ENCODE measurements at places on chromosomes 16 and 17. TPM values are rescaled to one million over a fixed set of nuclear protein-coding genes. Genes with fewer than 3 reads are reported as not detected.
A peak's percentile ranks its signal among the peaks of the same experiment; 100 is the strongest.

GRCh38 chr17:27533874-27534815, 77.9 kb downstream of the KSR1 start:
- DNase-seq: no peak

Gene ATP2C2
- not detected for total RNA-seq

Gene SEPTIN12
- not detected for total RNA-seq

- no peak for DNase-seq
These were observed 22.6 kb downstream of the COG1 start for GRCh38 chr17:73215447-73215846.

DNA sequence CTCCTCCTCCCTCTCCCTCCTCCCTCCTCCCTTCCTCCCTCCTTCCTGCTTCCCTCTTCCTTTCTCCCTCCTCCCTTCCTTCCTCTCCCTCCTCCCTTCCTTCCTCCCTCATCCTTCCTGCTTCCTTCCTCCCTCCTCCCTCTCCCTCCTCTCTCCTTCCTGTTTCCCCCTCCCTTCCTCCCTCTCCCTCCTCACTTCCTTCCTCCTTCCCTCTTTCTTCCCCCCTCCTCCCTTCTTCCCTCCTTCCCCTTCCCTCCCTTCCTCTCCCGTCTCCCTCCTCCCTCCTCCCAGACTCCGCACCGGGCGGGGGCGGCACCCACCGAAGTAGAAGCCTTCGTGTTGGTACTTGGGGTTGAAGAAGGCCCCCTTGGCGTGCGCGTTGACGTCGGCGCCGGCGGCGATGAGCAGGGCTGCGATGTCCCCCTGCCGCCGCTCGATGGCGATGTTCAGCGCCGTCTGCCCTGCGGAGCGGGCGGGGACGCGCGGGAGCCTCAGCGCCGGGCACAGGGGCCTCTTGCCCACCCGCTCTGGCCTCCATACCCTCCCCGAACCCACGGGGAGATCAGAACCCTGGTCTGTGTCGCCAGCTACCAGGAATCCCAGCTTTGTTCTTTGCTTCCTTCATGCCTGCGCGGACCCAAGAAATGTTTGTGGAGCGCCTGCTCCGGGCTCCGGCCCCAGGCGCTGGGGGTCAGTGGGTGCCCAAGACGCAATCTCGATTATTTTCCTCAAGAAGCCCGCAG, 22.2 kb downstream of the TRPV3 start:
- DNase-seq: peak; percentile 68

Gene HOXB4
- 0.89 TPM for total RNA-seq

- DNase-seq: no peak
These were observed 34.5 kb upstream of the MGAT5B start for GRCh38 chr17:76833747-76834146.

- no peak for DNase-seq
These were observed 146.5 kb downstream of the RGS9 start for GRCh38 chr17:65283704-65284103.

GRCh38 chr17:28130472-28130871, 88.0 kb downstream of the NLK start:
- DNase-seq: no peak

DNA sequence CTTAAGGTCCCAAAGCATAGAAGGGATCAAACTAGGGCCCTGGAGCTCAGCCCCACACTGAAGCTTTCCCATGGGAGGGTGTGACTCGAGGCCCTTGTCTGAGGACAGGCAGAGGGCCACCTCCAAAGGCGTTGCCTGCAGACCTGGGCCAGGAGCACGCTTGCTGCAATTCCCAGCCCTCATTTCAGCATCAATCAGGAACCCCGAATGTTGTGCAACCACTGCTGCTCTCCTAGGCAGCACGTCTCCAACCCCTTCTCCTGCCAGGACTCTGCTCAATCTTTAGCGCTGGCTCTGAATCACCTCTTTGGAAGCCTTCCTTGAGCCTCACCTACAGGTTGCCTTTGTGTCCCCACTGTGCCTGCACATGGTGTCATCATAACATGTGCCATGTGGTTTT, 14.0 kb upstream of the ATP2C2 start:
- DNase-seq: no peak

All from activated naive CD4-positive, alpha-beta T cell treated with anti-CD3 and anti-CD28 coated beads, Interleukin-2, amount 50 U/mL, for 72 hours (primary cell).